ENCODE measurements at places on chromosomes 4 and X.

- no peak for DNase-seq
These were observed 310.0 kb downstream of the ARHGAP24 start for GRCh38 chr4:85784947-85785346.

DNA sequence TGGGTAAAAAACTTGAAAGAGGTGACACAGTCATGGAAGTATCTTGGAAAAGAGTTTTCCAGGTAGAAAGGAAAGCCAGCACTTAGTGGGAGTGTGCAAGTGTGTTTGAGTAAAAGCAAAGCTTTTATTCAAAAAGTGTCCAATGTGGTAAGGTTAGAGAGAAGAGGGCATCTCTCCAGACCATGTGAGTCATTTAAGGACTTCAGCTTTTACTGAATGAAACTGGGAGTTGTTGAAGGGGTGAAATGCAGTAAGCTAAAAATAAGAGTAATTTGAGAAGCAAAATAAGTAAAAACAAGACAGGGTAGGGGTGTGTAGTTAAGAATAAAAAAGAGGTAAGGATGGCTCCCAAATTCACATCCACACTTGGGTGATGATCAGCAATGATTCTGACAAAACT is 238.9 kb downstream of the SLC7A11 start:
- no peak for DNase-seq

GRCh38 chr4:74335341-74336021 is 27.2 kb downstream of the EPGN start:
- DNase-seq, result no peak

DNA sequence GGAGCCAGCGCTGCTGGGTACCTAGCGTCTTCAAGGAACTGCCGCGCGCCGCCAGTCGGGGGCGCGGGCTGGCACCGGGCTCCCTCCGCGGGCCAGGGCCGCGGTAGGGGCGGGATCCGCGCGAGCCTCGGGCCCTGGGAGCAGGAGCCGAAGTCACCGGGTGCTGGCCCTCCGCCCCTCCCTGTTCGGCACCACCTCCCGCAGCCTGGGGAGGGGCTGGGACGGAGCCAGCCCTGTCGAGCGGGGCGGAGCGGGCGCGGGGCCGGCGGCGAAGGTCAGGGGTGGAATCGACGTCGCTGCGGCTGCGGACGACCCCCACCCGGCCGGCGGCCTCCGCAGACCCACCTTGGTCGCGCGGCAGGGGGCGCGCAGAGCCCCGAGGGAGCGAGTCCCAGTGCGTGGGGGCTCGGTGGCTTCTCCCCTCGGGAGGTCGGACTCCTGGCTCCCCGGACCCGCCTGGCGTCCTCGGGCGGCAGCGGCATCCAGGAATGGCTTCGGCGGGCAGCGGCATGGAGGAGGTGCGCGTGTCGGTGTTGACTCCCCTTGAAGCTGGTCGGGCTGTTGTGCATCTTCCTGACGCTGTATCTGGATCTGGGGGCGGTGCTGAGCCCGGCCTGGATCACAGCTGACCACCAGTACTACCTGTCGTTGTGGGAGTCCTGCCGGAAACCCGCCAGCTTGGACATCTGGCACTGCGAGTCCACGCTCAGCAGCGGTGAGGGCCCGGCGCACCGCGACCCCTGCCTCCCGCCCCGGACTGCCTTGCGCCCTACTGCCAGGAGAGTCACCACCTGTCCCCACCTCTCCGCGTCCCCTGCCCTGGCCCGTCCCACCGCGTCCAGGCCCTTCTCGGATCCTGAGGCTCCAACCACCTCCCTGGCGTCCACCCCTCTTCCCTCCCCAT is 50.5 kb upstream of the FAM47C start:
- no peak for DNase-seq

Data from vagina (tissue), 2 donors.